CD4-positive, alpha-beta T cell treated with Interleukin-2 at 100 ng/mL for 4 hours (primary cell): ENCODE measurements at places on chromosomes 7 and 10.

DNA sequence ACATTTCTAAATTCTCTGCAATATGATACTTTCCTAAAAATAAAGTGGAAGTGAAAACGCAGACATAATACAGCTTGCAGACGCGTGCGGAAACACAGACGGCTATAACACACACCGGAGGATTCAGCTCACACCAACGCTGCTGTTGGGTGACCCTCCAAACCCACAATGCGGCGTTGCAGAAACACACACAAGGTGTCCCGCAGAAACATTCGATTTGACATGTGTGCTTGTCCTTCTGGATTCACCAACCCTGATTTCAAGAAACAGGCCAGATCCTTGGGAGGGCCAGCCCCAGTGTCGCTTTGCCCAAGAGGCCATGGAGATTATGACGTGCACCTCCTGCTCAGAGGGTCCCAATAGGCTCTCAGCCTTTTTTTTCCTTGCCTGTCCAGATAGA is 136.7 kb upstream of the TCERG1L start:
- no peak for DNase-seq

GRCh38 chr10:78762086-78762630 is 306.6 kb upstream of the ZMIZ1 start:
- DNase-seq, result no peak

GRCh38 chr7:83161899-83162401 is 734 bp downstream of the PCLO start:
- no peak for DNase-seq

DNA sequence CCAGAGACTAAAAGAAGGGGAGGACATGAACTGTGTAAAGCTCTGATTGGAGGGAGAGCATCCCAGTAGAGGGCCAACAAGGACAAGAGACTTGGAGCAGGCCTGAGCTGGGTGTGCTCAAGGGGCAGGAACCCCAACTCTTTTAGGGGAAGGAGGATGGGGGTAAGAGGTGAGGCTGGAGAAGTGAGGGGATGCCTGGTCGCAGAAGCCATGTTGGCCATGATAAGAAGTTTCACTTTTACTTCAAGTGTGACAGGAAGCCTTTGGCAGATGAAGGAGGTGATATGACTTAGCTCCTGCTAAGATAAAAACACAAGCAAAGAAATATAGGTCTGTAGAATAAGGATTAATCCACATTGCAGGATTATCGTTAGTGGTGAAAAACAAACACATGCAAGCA is 208.3 kb downstream of the JAZF1 start:
- peak; percentile 24 for DNase-seq

DNA sequence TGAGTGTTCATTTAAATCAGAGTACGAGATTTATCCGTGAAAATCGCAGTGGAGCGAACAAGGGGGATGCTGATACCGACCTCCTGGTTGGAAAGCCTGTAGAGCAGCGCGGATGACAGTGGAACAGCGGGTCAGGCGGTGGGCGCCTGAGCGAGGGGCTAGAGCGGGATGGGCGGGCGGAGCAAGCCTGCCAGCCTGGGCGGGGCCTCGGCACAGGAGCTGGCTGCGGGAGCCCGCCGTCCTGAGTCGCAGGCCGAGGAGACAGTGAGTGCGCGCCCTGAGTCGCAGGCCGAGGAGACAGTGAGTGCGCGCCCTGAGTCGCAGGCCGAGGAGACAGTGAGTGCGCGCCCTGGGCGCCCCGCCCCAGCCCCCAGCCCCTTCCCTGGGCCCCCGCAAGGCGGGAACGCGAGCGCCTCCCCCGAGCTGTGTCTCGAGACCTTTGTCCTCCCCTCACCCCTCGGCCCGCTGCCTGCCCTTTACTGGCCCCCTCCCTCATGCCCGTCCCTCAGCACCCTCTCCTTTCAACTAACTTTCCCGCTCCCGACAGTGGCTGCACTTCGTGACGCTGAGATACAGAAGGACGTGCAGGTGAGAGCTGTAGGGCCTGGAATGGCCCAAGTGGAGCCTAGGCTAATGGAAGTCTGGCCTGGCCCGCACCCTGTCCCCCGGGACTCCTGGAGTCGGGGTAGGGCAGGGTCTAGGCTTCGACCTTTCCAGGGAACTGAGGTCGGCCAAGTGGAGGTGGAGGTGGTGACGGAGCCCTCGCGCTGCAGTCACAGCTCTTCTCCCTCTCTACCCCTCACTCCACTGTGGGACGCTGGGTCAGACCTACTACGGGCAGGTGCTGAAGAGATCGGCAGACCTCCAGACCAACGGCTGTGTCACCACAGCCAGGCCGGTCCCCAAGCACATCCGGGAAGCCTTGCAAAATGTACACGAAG is at the start of gene AS3MT:
TSS of gene AS3MT (plus strand) at position 213 of the 941 bp plus-strand sequence. CDS start at position 336, 123 bp downstream.
- no peak for DNase-seq

DNA sequence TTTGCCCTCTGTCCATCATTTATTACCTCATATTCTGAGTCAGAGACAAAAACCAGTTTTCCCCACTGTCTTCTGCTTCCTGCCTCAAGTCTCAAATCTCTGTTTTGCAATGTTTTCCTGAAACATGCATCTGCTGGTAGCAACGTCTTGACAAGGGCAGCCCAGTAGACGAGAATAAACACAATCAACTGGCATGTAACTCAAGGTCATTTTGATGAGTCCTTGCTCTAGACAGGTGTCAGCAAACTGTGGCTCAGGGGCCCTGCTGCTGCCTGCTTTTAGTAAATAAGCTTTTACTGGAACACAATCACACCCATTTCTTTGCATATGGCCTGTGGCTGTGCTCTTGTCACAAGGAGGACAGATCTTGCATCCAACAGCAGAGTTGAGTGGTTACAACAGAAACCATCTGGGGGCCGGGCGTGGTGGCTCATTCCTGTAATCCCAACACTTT is 59.8 kb downstream of the ITIH5 start:
- DNase-seq, result no peak

- DNase-seq, result no peak
These were observed 66.9 kb downstream of the SLC29A4 start for GRCh38 chr7:5349437-5350173.

DNA sequence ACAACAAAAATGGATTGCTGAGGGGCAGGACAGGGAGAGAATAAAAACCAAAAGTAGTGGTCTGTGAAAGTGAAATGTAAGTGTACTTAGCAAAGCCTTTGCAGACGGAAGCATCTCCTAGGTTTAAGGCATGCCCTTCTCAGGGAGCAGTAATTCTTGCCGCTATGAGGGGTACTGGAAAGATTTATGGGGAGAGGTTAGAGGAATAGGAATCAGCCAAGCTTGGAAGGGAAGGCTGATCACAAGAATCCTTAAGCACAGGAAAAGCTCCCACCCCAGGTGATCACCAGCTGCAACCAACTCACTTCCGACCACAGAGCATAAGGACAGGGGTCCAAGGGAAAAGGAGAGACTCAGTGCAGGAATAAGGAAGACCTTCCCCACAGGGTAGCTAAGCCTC is 10.3 kb downstream of the GFRA1 start:
- DNase-seq, result no peak

DNA sequence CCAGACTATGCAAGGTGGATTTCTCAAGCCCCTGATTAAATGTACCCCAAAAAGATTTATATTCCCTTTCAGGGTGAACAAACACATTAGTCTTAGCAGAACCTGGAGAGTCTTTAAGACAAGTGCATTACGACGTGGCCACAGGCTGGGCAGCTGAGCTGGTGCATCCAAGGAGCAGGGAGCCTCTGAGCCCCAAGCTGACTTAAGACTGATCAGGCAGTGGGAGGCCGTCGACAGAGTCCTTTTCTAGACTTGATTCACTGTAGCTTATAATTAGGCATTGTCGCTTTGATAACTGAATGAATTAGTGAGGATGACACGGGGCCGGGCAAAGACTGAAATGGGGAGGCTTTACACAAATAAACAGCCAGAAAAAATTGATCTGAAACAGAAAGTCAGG is 353.2 kb downstream of the GPAM start:
- no peak for DNase-seq

- DNase-seq, result no peak
These were observed 16.8 kb downstream of the LAT2 start for GRCh38 chr7:74226633-74227032.

DNA sequence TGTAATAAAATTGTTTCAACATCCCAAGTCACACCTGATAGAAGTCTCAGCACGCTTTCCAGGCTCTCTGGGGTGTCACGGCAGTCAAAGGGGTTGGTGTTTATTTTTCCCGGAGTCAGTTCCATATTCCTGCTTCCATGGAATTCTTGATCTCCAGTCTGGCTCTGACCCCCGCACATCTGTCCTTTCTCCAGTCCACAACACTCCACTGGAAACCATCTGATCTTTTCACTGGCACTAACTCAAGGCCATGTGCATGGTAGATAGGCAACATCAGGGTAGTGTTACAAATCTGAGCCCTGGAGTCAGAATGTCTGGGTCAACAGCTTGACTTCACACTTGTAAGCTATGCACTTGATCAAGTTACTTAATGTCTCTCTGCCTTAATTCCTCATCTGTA is 176.2 kb downstream of the WDR11 start:
- DNase-seq, result no peak

- no peak for DNase-seq
These were observed 88.8 kb downstream of the DNMBP start for GRCh38 chr10:99920901-99921300.

- DNase-seq, result no peak
These were observed 89.3 kb downstream of the BEND7 start for GRCh38 chr10:13439313-13440184.

DNA sequence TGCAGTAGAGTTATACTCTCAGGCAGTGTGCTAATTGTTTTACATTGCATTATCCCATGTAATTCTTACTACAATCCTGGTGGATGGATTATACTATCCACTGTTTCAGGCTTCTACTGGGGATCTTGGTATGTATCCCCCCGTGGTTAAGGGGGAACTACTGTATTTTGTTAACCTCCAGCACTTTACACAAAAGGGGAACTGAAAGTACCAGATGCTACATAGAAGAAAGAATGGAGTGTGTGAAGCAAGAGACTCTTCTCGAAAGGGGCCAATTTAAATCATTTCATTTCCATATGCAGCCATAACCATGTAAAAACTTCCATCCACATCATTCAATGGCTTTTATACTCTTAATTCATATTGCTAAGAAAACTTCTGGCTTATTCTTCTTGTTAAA is 69.4 kb downstream of the C1GALT1 start:
- no peak for DNase-seq

DNA sequence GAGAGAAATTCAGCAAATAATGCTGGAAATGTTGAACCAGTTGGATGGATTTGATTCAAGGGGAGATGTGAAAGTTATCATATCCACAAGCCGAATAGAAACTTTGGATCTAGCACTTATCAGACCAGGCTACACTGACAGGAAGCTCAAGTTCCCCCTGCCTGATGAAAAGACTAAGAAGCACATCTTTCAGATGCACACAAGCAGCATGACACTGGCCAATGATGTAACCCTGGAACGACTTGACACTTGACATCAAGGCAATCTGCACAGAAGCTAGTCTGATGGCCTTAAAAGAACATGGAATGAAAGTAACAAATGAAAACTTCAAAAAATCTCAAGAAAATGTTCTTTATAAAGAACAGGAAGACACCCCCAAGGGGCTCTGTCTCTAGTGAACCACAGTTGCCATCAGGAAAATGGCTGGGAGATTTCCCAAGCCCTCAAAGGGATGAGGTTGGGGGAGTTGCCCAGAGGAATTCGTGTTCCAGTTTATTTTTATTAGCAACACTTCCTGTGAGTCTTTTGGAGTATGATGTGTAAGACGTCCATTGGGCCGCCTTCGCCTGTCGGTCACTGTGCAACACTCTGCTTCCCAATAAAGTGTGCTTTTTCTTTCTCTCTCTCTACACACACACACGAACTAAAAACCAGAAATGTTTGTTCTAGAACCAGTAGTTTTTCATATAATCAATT is 200.0 kb downstream of the HIBADH start:
- DNase-seq, result no peak

DNA sequence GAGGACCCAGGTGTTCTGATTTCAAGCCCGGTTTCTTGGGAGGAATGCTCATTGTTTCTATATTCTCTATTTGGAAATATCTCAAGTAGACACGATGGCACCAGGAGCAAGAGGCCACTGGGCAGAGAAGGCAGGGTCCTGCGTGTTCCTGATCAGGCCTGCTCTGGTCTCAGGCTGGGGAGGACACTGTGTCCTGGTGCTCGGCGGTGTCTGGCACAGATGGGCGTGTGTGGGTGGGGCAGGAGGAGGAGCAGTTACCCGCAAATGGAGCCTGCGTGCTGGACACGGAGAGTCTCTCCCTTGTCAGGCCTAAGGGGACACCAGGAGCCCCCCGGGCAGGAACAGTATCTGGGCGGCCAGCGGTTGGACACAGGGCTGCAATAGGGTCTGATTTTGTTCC is 25.9 kb upstream of the GOLGA7B start:
- DNase-seq, result no peak

GRCh38 chr10:10985361-10985760 is 32.3 kb upstream of the CELF2 start:
- no peak for DNase-seq

DNA sequence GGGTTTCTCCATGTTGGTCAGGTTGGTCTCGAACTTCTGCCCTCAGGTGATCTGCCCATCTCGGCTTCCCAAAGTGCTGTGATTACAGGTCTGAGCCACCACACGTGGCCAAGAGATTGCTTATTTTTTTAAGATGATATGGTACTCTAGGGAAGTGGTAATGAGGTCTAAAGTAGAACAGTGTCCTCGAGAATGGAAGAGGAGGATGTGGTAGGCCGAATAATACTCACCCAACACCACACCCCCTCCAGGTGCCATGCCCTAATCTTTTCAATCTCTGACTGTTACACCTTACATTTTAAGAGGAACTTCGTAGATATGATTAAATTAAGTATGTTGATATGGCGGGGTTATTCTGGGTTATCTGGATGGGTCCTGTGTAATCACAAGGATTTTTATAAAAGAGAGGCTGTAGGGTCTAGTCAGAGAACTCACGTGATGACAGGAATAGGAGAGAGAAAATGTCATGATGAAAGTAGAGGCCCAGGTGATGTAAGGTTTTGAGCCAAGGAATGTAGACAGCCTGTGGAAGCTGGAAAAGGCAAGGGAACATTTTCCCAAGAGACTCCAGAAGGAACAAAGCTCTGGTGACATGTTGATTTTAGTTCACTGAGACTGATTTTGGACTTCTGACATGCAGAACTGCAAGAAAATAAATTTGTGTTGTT is 29.5 kb downstream of the CDK13 start:
- DNase-seq, result peak; percentile 56

GRCh38 chr10:132549371-132549770 is 11.8 kb downstream of the INPP5A start:
- DNase-seq, result no peak

GRCh38 chr7:30212701-30213111 is 71.7 kb upstream of the ZNRF2 start:
- DNase-seq, result no peak

- DNase-seq, result no peak
These were observed 179.1 kb downstream of the SFMBT2 start for GRCh38 chr10:7231509-7232414.
